ENCODE measurements at places on chromosomes 1 and 21.

GRCh38 chr1:99589186-99589636, 56.7 kb upstream of the PALMD start:
- DNase-seq = no peak
- no peak overlapping the region for H3K27ac ChIP-seq
- no peaks in the 10 kb centered on the region for H3K4me1 ChIP-seq
- no peaks in the 10 kb centered on the region for H3K36me3 ChIP-seq

DNA sequence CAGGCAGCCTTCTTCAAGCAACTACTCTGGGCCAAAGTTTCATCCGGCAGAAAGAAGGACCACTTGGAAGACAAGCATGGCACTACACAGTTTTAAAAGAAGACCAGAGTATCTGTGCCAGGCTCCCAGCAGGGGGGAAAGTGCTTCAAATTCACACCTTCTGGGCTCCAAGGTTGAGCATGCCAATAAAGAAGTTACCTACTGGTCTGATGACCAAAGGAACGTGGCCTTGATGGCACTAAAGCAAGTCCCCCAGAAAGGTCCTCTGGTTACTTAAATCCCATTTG, 73.5 kb downstream of the CD46 start:
- peaks cover 71% of the 10 kb centered on the region for H3K4me1 ChIP-seq
- H3K27ac ChIP-seq = peak overlapping the region; percentile 99
- no peak for DNase-seq
- peak overlapping the region; percentile 97 for H3K4me3 ChIP-seq
- H3K27me3 ChIP-seq = peaks cover 6% of the 10 kb centered on the region
- peaks cover 19% of the 10 kb centered on the region for H3K36me3 ChIP-seq

- peaks cover 39% of the 10 kb centered on the region for H3K4me1 ChIP-seq
- H3K27me3 ChIP-seq = no peaks in the 10 kb centered on the region
- H3K36me3 ChIP-seq = no peaks in the 10 kb centered on the region
- no peak for DNase-seq
- H3K27ac ChIP-seq = no peak overlapping the region
- H3K4me3 ChIP-seq = no peak overlapping the region
These were observed 200.0 kb downstream of the TOMM20 start for GRCh38 chr1:234928642-234929041.

DNA sequence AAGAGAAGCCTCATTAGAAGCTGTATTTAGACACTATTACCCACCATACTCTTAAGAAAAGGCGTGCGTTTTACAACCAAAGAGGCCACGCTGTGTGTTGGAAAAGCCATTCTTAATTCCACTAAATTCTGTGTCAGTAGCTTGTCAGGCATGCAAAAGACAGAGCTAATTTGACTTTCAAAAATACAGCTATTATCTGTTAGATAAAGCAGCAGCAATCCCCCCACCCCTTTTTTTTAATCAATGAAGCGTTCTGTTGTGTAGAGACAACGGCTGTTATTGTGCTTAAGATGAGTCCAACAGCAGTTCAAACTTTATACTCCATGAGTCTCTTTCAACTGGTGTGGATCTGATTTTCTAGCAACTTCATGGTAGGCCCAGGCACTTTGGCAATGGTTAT, 43.5 kb downstream of the PLA2G4A start:
- DNase-seq = no peak
- no peaks in the 10 kb centered on the region for H3K36me3 ChIP-seq
- H3K27me3 ChIP-seq = no peaks in the 10 kb centered on the region
- no peaks in the 10 kb centered on the region for H3K4me1 ChIP-seq
- H3K4me3 ChIP-seq = no peak overlapping the region
- no peak overlapping the region for H3K27ac ChIP-seq

DNA sequence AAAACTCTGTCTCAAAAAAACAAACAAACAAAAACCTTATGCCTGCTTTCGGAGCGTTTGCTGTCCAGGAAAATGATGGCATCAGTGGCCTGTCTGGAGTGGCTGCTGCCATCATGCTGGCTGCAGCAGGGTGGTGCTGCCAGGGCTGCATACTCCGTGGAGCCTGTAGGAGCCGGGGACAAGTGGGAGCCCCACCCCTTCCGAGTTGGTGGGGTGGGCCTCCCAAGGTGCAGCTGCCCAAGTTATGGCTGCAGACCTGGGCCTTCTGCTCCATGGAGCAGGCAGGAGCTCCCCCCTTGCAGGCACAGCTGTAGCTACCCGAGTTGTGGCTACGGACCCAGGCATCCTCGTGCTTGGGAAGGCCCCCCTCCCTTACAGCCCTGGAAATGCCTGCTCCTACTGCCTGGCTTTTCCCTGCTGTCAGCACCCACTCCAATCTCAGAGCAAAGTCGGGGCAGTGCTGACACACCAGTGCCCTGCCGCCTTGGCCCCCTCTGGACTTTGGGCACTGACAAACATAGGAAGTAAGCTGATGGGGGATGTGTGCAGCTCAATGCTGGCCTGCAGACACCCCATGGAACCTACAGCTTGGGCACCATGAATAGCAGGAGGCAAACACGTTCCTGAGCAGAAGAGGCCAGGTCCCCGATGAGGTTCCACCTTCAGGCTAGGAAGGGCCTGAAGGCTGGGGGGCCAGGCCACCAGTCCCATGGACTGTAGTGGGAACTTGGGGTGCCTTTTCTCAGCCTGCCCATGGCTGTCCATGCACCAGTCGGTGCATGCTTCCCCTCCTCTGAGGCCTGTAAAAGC, 60.4 kb downstream of the CC2D1B start:
- no peaks in the 10 kb centered on the region for H3K27me3 ChIP-seq
- no peak overlapping the region for H3K4me3 ChIP-seq
- no peaks in the 10 kb centered on the region for H3K36me3 ChIP-seq
- H3K27ac ChIP-seq = no peak overlapping the region
- no peaks in the 10 kb centered on the region for H3K4me1 ChIP-seq

Measured in naive B cell (primary cell).